ENCODE measurements at places on chromosomes 3 and 15.

GRCh38 chr3:50324351-50325112 is 2.0 kb upstream of the HYAL2 start:
- no peak for DNase-seq

- DNase-seq, result no peak
These were observed 22.6 kb downstream of the TSPAN3 start for GRCh38 chr15:77048135-77048876.

GRCh38 chr3:41346698-41347270 is 147.5 kb downstream of the CTNNB1 start:
- DNase-seq, result no peak

GRCh38 chr3:41580274-41580959 is 381.1 kb downstream of the CTNNB1 start:
- DNase-seq, result no peak

GRCh38 chr15:80823995-80824394 is 44.8 kb downstream of the CEMIP start:
- DNase-seq, result no peak
